T follicular helper cell (primary cell): ENCODE measurements at places on chromosomes 6 and 20.

- DNase-seq, result no peak
These were observed 110.0 kb downstream of the PLCB1 start for GRCh38 chr20:8242066-8242465.

DNA sequence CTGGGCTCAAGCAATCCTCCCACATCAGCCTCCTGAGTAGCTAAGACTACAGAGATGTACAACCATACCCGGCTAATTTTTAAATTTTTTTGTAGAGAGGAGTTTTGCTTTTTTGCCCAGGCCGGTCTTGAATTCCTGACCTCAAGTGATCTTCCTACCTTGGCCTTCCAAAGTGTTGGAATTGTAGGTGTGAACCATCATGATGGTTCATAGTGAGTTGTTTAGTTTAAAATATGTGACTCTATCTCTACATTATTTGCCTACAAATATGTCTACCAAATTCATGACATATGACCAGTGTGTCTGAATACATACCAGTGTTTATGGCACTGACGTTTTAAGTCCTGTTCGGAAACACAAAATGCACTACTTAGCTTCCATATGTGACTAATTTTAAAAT lies 154.9 kb downstream of the GMPR start:
- DNase-seq, result no peak

GRCh38 chr6:66771626-66772025 lies 1064.6 kb upstream of the EYS start:
- no peak for DNase-seq

DNA sequence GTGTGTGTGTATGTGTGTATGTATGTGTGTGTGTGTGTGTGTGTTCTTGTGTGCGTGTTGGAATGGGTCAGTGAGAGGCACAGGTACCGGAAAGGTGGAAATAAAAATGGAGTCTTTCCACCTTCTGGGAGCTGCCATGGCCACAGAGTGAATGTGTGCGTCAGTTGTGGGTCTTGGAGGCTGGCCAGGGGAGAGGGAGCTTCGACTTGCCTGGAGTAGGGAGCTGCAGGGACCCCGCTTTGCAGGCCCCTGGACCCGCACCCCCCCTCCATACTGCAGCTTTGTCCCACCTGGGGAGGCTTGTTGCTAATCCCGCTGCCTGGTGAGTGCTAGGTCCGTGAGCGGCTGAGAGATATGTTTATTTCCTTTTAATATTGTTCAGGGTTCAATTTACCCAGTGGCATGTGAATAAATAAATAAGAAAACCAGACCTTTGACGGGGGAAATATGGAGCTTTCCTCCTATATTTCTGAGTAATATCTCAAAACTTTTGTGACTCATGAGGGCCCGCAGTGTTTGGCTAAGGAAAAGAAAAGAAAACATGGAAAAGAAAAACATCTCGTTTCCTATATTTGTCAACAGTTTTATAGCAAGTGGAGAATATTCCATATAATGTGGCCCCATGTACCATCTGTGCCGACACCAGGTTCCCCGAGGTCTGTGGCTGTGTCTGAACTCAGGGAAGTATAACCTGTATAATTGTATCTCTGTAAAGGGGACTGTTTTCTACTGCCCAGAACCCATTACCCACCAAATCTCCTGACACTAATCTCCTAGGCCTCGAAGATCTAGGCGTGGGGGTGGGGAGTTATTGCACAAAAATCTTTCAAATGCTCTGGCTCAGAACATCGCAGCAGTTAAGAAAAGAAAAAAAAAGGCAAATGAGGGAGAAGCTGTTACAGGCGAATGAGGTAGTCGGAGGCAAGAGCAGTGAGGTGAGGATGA lies 24.6 kb upstream of the CCDC167 start:
- no peak for DNase-seq

- no peak for DNase-seq
These were observed 45.9 kb downstream of the ASXL1 start for GRCh38 chr20:32404017-32404416.

DNA sequence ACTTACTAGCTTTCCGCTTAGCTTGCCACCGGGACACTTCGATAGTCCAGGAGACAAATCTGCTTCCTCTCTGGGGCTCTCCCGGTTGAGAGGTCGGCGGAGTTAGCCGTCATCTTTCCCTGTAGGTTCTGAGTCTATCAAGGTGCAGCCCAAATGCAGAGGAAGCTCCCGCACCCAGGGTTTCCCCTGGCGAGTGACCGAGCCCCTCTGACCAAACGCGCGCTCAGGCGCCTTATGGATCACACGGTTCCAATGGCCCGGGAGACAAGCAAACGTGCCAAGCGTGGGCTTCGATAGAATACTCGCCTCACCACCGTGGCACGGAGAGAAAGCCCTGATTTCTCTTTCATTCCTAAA lies 15.8 kb upstream of the FOXC1 start:
- no peak for DNase-seq

GRCh38 chr20:21559305-21559704 lies 45.4 kb upstream of the NKX2-2 start:
- no peak for DNase-seq

GRCh38 chr6:19994909-19995308 lies 157.7 kb downstream of the ID4 start:
- no peak for DNase-seq
